SIG-M5 (cell line): ENCODE measurements at places on chromosomes 6 and 20.

DNA sequence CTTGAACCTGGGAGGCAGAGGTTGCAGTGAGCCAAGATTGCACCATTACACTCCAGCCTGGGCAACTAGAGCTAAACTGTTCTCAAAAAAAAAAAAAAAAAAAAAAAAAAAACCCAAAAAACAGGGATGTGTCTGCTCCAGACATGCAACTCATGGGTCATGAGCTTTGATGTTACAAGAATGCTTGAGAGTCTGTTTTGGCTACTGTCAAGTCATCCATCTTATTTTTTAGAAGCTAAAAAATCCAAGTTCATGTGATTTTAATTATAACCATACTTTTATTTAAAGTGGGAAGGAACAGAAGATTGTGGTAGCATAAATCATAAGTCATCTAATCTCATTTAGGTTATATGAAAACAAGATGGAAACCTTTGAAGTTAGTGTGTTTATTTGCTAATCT, 120.6 kb downstream of the PDE7B start:
- no peak for DNase-seq

- no peak for DNase-seq
Measured at GRCh38 chr6:137373296-137373695, 120.9 kb downstream of the OLIG3 start.

DNA sequence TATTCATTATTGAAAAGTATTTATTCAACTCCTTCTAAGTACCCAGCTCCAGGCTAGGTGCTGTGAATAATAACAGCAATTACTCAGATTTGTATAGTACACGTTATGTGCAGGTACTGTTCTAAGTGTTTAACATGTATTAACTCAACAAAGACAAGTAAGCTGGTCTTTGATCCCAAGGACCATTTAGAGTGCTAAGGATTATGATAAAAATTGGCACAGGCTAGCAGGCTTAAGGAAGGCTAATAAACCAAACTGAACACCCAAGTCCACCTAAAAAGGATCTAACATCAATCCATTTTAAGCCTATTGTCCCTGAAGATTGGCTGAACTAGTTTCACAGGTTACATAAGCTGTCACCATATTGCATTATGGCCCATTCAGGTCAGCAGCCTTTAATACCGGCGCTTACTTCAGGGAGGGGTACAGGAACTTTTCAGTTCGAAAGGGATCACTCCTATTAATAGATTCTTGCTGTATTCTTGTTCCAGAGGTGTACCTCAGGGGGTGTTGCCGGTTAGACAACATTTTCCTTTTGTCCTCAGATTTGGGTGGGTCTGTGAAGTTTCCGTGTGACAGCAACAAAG, 99.0 kb upstream of the GMDS start:
- no peak for DNase-seq

- DNase-seq: no peak
Measured at GRCh38 chr6:42937548-42938427, 8.5 kb downstream of the CNPY3 start.

- DNase-seq: no peak
Measured at GRCh38 chr6:149999636-150000035, 25.7 kb downstream of the RAET1L start.

GRCh38 chr6:151067684-151068596, 171.8 kb upstream of the AKAP12 start:
- no peak for DNase-seq

- DNase-seq: no peak
Measured at GRCh38 chr6:111800821-111801220, 72.4 kb downstream of the FYN start.

- no peak for DNase-seq
Measured at GRCh38 chr6:125046107-125046925, 84.1 kb downstream of the RNF217 start.

GRCh38 chr6:113586413-113587077, 270.6 kb upstream of the MARCKS start:
- no peak for DNase-seq
